ENCODE measurements at places on chromosomes 16 and 17.

- peak; percentile 17 for DNase-seq
Observed at GRCh38 chr16:23949630-23950290, 114.0 kb downstream of the PRKCB start.

GRCh38 chr16:53156516-53156915, 101.7 kb downstream of the CHD9 start:
- DNase-seq: no peak

GRCh38 chr16:526181-527014, 1.1 kb upstream of the CAPN15 start:
- DNase-seq: no peak

DNA sequence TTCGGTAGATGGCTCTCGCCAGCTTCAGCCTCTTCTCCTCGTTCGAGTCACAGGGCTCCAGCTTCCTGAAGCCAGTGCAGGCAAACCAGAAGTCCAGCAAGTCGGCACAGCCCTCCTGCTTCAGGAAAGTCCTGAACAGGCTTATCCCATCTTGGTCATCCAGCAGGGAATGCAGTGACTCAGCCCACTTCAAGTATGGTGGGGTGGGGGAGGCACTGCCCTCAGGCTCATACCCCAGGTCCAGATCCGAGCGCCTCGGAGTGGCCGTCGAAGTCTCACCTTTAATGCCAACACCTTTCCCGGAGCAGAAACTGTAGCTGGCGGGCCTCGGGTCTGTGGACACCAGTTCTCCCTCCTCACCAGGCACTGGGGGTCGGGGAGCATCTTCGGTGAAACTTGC, 5.9 kb downstream of the AXIN1 start:
- no peak for DNase-seq

GRCh38 chr17:2718150-2718938, 6.8 kb upstream of the CLUH start:
- DNase-seq: no peak

DNA sequence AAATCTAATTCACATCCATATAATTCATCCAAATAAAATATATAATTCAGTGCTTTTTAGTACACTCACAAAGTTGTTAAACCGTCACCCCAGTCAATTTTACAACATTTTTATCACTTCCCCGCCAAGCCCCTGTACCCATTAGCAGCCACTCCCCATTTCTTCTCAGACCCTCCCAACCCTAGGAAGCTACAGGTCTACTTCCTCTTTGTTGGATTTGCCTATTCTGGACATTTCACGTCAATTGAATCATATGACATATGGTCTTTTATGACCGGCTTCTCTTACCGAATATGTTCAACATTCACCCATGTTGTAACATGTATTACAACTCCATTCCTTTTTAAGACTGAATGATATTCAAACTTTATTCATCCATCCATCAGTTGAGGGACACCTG, 19.9 kb upstream of the MLKL start:
- no peak for DNase-seq

DNA sequence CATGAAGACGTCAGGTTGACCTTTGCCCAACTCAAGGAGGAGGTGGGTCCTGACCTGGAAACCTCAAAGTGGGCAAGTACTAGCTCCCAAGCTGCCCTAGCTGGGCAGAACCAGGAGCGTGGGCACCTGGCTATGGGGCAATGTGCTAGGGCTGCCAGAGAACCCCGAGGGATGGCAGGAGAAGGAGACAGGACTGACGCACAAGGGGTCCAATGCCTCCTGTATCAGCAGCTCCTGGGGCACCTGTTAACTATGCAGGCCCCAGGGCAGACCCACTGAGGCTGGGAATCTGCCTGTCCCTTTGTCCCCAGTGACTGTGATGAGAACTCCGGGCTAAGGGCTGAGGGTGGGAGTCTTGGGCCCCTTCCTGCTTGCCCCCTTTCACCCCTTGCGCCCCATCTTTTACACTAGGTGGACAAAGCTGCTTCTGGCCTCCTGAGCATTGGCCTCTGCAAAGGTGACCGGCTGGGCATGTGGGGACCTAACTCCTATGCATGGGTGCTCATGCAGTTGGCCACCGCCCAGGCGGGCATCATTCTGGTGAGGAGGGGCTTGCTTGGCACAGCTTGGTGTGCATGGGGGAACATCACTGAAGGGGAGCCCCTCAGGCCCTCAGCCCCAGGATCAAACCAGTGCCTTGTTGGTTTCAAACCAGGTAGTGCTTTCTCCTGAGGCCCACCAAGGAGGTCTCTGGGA, 7.7 kb downstream of the CHAD start:
- DNase-seq: no peak

GRCh38 chr17:5516060-5516792, 29.9 kb downstream of the MIS12 start:
- DNase-seq: no peak

DNA sequence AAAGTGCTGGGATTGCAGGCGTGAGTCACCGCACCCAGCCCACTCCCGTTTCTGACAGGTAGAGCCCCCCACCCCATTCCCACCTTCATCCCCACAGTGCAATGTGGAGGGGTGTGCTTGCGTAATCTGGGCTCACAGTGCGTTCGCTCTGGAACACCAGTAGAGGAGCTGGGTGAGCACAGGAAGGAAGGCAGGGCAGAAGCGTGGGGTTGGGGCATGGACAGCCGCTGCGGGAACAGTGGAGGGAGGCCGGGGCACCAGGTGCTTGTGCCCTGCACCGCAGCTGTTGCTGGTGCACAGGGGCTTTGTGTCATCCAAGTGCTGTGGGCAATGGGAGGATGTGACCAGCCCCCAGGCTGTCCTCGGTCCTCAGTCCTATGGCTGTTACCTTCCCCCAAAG, 24.7 kb downstream of the KDM8 start:
- DNase-seq: peak; percentile 46

GRCh38 chr16:60204181-60204580, 1470.1 kb upstream of the GOT2 start:
- no peak for DNase-seq

DNA sequence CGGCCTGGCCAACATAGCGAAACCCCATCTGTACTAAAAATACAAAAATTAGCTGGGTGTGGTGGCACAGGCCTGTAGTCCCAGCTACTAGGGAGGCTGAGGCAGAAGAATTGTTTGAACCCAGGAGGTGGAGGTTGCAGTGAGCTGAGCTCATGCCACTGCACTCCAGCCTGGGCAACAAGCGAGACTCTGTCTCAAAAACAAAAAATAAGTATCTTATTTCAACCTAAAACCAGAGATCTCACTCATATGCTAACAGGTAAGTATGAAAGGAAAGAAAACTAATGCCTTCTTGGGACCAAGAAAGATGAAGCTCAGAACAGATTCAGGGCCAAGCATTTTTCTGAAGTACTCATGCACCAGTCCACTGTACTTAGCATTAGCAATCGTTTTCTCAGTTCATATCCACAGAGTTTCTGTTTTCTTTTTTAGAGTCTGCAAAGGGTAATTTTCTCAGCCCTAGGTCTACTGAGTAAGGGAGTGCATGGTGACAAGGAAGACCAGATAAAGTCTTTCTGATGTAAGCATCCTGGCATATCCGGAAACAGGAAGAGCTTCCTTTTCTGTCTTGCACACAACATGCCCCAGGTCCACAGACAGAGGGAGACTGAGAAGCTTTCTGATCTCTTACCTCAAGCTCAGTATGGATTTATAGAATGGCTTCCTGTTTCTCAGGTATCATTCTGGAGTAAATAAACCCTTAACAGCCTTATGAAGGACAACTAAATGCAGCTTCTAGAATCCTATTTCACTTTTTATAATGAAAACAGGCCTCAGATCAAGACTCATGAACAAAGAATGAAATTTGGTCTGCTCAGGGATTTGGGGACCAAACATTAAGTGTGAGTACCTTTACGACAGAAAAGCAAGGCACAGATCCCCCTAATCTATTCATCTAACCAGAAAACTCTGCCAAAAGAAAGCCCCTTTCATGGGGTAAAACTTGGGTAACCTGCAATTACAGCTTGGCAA, 38.7 kb upstream of the FOXJ1 start:
- no peak for DNase-seq

GRCh38 chr17:68437979-68438822, 19.1 kb downstream of the WIPI1 start:
- no peak for DNase-seq

GRCh38 chr17:82816358-82816757, 23.5 kb downstream of the ZNF750 start:
- DNase-seq: no peak

DNA sequence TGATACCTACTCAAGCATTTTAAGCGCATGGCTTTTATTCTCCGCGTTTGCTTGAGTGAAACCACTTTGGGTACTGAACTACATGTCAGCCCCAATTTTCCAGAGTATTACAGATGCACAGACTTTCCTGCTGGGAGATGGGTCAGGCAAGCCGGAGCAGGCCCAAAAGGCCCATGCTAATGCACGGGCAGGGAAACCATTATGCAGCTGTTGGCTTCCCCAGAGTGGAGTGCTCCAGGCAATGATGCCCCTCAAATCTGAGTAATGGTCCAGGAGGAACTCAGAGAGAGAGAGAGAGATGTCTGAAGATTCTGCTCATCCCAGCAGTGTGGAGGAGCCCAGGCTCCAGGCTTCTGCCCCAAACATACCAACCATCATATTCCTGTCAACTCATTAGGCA, 80.2 kb downstream of the CDH11 start:
- DNase-seq: no peak

GRCh38 chr17:437545-437944, 84.9 kb upstream of the RPH3AL start:
- DNase-seq: no peak

GRCh38 chr17:80458016-80458415, 18.4 kb downstream of the NPTX1 start:
- no peak for DNase-seq

DNA sequence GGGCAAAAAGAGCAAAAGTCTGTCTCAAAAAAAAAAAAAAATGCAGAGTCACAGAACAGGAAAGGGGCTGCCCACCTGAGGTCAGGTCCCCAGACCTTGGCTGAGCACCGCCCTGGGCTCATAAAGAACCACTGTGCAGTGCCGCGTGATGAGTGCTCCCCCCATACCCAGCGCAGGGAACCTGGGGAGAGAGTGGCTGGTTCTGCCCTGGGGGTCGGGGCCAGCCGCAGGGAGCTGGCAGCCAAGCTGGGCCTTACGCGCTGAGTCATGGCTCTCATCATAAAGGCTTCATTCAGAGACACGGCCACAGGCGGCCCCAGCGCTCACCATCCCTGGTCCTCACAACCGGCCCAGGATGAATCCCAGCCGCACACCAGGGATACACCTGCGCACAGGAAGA, 80.7 kb downstream of the RAB11FIP4 start:
- no peak for DNase-seq

- DNase-seq: no peak
Observed at GRCh38 chr17:68542698-68543463, 30.7 kb downstream of the PRKAR1A start.

GRCh38 chr17:75073618-75074047, 14.1 kb upstream of the SLC16A5 start:
- DNase-seq: peak; percentile 67

DNA sequence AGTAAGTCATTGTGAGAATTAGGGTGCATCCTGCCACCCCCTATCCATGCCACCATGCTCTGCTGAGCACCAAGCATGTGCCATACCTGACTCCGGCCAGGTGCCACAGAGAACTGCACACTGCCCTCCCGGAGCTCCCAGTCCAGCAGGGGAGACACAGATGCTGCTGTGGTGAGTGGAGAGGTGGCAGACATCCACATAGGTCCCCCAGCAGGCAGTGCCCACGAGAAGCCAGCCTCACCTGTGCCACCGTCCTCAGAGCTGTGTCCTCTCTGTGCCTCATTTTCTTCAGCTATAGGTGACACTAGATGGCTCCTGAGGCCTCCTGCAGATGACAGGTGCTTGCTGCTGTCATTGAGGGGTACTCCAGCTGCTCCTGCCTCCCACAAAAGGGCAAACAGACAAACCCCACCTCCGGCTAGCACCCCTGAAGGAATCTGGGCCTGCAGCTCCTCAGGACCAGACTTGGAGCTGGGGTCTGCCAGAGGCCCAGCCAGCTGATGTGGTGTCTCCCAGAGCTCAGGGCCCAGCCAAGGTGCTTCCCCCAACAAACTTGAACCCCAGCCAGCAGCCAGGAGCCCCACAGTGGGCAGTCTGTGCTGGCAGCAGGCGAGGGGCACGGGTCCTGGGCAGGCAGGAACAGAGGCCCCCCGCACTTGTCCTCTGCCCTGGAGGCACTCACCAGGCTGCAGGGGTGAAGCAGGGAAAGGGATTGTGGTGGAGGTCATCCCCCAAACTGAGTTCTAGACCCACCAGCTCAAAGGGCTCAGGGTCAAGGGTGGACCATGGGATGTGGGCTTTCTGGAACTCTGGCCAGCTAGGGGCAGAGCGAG, 17.1 kb downstream of the FOXJ1 start:
- DNase-seq: no peak

- no peak for DNase-seq
Observed at GRCh38 chr17:28540231-28540630, 12.2 kb downstream of the UNC119 start.

GRCh38 chr17:71824671-71825070, 296.1 kb upstream of the SOX9 start:
- no peak for DNase-seq

DNA sequence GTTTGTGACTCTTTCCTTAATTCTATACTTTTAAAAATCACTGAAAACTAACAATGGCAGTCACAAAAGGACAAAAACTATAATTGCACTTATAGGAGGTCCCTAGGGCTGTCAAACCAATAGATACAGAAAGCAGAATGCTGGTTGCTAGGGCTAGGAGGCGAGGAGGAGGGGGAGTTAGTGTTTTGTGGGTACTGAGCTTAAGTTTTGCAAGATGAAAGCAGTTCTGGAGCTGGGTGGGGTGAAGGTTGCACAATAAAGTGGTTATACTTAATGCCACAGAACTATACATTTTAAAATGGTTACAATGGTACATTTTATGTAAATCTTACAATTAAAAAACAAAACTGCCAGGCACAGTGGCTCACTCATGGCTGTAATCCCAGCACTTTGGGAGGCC, 27.3 kb downstream of the NUBP1 start:
- no peak for DNase-seq

DNA sequence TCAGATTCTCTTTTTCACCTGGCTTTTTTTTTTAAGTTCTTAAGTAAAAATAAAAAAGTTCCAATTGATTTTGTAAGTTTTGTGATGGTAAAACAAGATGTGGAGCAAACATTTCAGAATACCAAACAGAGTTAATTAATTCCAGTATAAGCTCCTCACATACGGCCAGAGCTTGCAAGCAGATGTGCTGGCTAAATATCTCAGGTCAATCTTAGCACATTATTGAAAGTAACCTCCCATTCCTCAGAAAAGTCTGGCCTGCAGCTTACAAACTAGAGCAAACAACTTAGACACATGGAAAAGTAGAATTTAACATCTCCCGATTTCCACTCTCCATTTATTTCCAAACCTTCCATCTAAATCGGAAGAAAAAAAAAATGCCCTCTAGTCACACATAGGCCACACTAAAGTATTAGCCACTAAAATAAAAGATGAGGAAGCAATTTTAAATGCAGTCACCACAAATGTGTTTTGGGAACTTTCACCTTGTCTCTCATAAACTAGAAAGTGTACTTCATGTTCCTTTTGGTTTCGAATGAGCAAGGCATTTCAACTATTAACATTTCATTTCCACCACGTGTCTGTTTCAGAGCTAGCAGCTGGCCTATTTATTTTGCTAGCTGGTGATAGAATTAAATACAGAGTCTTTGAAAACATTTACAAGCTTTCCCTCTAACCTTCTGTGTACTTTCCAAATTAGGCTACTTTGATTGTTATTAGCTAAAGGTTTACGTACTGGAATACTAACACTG, 143.3 kb downstream of the STX8 start:
- DNase-seq: no peak

- DNase-seq: no peak
Observed at GRCh38 chr17:17560975-17561374, 30.5 kb downstream of the PEMT start.

- DNase-seq: no peak
Observed at GRCh38 chr17:3788200-3788599, 12.8 kb downstream of the ITGAE start.
